Airway epithelial cell (primary cell): ENCODE measurements at places on chromosomes 6 and 20. TPM values are rescaled to one million over a fixed set of nuclear protein-coding genes. Genes with fewer than 3 reads are reported as not detected.

Gene NQO2
- 24.8 and 39.9 TPM in 2 replicates for total RNA-seq

Gene FGD2
- 0.63 and 1.0 TPM in 2 replicates for total RNA-seq

Gene EMILIN3
- under 0.01 TPM in 1 of 2 replicates, not detected in the other for total RNA-seq

Gene SLC35D3
- total RNA-seq: not detected in 2 replicates

Gene OR2H2
- not detected in 2 replicates for total RNA-seq

Gene SYTL3
- 0.99 and 1.5 TPM in 2 replicates for total RNA-seq
